AG09319 (cell line): ENCODE measurements at places on chromosomes 6 and 20.

DNA sequence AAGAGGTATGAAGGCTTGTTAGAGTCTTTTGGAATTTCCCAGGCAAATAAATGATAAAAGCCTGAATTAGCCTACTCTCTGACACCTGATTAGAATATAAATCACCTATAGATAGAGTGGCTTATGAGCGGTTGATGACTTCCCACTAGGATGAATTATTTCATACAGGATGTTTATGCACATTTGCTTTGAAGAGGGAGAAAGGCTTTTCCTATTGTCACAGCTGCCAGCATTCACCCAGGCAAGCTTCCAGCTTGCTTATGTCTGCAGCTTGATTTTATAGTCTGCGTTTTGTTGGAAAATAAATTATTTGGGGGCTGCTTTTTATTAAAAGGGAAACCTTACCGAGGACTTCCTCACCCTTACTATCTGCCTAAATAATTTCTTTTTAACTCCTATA is 51.3 kb upstream of the EIF2S2 start:
- no peak for DNase-seq

GRCh38 chr6:90369024-90369519 is 72.4 kb upstream of the BACH2 start:
- DNase-seq = peak; percentile 98

DNA sequence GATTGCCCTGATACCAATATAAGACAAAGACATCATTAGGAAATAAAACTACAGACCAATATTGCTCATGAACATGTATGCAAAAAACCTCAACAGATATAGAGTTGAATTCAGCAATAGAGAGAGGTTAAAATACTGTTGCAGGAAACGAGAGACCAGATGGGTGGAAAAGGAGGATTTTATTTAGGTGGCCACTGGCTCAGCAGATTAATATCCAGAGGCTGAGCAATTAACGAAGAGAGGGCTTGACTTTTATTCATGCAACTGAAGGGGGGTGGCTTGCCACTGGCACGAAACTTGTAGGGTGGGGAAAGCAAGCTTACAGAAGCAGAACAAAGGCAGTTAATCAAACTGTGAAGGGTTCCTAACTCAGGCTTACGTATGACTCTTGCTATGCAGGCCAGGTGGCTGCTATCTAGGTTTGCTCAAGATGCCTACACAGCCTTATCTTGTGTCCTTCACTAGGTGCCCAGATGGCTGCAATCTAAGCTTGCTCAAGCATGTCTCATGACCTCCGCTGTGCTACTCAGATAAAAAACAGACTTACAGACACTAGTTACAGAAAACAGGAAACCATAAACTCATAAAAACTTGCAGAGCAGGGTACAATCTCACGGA is 126.4 kb downstream of the MMUT start:
- no peak for DNase-seq

DNA sequence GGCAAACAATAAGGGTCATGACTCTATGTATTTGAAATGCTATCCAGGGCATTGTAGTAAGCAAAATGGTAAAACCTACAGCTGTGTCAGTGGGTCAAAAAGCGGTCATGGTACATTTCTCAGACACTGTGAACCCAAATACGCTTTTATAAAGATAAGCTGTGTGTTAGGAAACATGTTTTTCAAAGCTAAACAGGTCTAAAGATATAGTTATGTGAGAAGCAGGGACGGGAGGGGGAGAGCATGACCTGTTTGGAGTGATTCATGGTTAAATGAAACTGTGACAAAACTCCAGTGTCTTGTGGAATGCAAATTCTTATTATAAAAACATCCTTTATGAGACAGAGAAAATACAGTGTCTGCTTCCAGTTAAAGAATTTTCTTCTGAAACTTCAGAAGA is 205.4 kb upstream of the BMP2 start:
- no peak for DNase-seq
